ENCODE measurements at places on chromosomes 3 and 15.

DNA sequence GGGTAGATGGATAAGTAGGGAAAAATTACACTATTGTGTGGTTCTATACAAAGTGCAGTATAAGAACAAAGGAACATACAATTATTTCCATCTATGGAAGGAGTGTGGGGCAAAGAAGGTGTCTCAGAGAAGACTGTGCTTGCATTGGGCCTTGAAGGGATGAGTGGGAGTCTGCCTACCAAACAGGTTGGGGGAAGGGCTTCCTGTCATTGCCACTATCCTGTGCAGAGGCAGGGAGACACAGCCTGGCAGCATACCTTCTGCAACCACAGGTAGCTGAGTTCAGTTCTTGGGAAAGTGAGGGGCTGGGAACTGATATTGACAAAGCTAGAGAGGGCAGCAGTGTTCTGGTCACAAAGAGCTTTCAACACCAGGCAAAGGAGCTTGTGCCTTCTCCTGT is 3.4 kb downstream of the TIMP4 start:
- no peak for DNase-seq

DNA sequence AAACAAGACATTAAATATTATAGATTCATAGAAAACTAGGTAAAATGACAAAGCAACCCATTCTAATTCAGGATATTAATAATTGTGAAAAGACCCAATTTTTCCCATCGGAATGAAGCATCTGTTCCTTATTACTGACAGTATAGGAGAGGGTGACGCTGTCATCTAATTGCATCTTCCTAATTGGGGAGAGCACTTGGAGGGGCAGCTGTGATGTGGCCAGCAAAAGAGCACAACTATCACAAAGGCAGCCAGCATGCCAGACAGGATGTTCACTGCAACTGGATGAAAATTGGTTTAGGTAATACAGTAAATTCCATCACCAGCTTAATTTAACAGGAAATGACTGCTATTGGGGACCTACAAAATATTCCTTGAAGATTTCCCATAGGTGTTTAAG is 21.9 kb upstream of the MINAR1 start:
- no peak for DNase-seq

- DNase-seq, result no peak
Measured at GRCh38 chr3:131038326-131038725, 11.6 kb downstream of the NEK11 start.

GRCh38 chr15:69980341-69981059 is 117.2 kb downstream of the TLE3 start:
- DNase-seq, result no peak

- no peak for DNase-seq
Measured at GRCh38 chr15:97815835-97816234, 144.7 kb upstream of the ARRDC4 start.

DNA sequence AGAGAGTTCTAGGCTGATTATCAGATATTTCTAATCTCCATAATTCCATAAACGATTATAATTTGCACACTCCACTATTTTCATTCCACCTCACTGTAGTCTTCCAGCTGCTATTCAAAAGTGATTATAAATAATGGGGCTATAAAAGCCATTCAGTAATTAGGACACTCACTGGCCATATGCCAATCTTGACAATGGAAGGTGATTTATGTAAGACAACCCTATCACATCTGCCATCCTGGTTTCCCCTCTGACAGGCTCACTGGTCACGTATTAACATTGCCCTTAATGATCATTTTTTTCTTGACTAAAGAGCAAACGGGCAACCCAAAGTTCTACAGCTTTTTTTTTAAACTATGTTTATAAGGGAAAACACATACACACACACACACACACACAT is 402.4 kb downstream of the MAGI1 start:
- no peak for DNase-seq

All from SW 1271 (cell line).